ENCODE measurements at places on chromosomes 13 and 19.

DNA sequence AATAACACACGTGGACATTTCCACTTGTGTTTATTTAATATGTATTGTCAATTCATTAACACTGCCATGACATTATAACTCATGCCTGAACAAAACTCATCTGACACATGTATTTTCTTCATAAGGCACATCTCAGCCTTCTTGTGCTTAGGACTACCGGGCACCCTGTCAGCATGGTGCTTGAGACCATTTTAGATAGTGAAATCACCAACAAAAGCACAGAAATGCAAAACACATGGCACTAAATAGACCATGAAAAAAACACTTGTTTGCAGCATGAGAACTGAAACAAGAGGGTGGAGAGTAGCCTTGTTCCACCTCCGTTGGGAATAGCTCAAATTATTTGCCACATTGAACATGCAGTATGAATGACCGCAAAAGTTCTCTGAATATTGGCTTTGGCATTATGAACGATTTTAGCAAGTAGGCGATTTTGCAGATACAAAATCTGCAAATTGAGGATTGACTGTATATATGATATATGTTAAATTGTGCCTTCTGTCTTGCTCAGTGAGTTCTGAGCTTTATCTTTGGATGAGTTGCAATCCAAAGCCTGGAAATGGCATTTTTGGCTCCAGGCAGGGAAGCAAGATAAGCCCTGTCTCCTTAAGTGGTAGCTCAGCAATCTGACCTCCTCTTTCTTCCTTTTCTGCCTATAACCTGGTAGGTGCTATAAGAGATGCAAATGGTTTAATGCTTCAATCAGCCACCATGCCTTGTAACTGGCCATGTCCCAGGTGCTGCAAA lies 328.2 kb downstream of the HS6ST3 start:
- no peak for DNase-seq

DNA sequence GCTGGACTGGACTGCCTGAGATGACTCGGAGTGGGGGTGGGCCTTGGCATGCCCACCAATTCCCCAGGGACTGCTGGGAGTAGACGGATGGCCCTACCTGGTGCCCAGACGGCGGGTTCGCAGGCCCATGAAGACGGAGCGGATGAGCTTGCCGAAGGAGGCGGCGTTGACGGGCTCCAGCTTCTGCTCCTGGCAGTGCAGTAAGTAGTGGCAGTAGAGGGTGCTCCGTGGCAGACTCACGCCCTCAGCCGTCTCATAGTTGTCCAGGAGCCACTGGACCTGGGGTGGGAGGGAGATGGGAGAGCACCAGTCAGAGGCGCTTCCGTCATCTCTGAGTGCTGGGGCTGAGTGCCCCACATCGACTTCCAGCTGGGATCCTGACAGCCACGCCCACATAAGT lies 17.6 kb downstream of the DCAF15 start:
- DNase-seq = no peak

- no peak for DNase-seq
Measured at GRCh38 chr19:36821758-36822157, 16.4 kb downstream of the ZNF790 start.

- DNase-seq = no peak
Measured at GRCh38 chr13:77048681-77049080, 21.7 kb upstream of the FBXL3 start.

DNA sequence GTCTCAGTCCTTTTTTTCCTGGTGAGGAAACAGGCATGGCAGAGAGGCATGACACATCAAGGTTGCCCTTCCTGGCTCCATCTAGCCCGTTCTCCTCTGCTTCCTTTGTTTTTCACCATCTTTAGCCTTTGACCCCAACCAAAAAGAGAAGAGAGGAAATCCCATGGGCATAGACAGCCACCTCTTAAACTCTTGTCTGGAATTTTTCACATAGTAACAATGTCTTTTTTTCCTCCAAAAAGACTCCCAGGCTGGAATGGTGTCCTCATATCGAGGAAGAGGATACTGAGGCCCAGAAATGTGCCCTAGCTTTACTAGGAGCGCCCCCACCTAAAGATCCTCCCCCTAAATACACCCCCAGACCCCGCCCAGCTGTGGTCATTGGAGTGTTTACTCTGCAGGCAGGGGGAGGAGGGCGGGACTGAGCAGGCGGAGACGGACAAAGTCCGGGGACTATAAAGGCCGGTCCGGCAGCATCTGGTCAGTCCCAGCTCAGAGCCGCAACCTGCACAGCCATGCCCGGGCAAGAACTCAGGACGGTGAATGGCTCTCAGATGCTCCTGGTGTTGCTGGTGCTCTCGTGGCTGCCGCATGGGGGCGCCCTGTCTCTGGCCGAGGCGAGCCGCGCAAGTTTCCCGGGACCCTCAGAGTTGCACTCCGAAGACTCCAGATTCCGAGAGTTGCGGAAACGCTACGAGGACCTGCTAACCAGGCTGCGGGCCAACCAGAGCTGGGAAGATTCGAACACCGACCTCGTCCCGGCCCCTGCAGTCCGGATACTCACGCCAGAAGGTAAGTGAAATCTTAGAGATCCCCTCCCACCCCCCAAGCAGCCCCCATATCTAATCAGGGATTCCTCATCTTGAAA lies at the start of gene GDF15:
GDF15 (plus strand) TSS at position 484 of the 868 bp plus-strand sequence; CDS start at position 516, 32 bp downstream.
- DNase-seq = no peak

DNA sequence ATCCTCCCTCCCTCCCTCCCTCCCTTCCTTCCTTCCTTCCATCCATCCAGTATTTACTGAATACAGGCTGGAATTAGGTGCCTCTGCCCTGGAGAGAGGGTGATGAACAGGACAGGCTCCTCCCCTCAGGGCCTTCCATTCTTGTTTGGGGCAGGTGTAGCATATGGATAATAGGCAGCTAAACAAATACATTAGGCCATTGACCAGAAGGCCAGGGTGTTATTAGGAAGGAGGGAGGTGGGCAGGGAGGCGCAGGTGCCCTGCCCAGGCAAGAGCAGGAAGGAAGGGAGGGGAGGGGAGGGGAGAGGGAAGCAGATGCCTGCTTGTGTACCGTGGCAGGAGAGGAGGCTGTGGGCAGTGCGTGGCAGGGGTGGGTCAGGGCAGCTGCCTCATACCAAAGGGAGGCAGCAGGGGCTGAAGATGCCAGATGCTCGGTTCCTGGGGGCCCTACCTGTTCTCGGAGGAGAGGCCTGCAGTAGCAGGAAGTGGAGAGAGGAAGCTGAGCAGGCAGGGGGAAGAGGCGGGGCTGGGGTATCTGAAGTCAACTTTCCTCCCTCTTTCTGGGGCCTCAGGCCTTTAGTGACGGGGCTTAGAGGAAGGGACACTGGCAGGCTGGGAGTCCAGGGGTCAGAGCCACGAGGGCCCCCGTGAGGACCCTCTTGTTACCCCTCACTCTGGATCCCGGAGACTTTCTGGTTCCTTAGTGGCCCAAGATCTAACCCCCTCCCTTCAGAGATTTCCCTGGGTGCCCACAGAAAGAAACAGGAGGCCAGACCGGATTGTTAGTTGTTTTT lies at the start of gene RINL:
RINL (minus strand) TSS at position 495 of the 794 bp plus-strand sequence. CDS start 1,533 bp downstream, outside the sequence.
- no peak for DNase-seq

GRCh38 chr19:573519-573825 lies 1.1 kb downstream of the BSG start:
- DNase-seq = no peak

GRCh38 chr19:35775046-35775297 lies 392 bp upstream of the ARHGAP33 start:
- no peak for DNase-seq

DNA sequence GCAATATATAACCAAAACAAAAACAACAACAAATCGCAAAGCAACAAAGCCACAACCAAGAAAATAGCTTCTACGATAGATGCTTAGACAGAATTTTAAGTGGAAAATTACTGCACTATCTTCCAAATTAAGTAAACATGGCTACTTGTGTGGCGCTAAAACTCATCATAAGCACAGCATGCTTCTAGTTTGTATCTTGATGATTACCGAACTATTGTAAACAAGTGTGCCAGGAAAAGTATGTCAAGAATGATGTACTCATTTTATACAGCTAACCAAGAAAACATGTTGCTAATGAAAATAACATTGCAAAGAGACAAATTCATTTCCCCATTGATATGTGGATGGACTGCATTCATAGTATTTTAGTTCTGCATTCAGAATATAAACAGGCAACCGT lies 271.9 kb upstream of the GPC6 start:
- no peak for DNase-seq

GRCh38 chr13:100063333-100063732 lies 25.6 kb upstream of the PCCA start:
- no peak for DNase-seq

- DNase-seq = no peak
Measured at GRCh38 chr13:75194717-75195462, 287.1 kb downstream of the TBC1D4 start.

DNA sequence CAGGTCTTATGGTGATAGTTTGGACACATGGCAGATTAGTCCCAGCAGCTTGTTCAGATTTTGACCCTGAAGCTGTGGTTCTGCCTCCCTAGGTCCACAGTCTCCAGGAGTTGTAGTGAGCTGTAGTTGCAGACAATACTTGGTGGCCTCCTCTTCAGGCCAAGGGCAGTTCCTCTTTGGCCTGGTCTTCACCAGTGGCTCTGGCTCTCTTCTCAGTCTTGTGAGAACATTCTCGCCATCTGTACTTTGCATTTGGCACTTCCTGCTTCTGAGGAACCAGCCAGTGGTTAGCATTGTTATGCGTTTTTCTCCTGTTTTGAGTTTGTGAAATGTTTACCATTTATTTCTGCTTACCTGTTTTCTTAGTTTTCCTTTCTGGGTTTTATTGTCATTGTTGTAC lies 40.7 kb downstream of the PCCA start:
- no peak for DNase-seq

DNA sequence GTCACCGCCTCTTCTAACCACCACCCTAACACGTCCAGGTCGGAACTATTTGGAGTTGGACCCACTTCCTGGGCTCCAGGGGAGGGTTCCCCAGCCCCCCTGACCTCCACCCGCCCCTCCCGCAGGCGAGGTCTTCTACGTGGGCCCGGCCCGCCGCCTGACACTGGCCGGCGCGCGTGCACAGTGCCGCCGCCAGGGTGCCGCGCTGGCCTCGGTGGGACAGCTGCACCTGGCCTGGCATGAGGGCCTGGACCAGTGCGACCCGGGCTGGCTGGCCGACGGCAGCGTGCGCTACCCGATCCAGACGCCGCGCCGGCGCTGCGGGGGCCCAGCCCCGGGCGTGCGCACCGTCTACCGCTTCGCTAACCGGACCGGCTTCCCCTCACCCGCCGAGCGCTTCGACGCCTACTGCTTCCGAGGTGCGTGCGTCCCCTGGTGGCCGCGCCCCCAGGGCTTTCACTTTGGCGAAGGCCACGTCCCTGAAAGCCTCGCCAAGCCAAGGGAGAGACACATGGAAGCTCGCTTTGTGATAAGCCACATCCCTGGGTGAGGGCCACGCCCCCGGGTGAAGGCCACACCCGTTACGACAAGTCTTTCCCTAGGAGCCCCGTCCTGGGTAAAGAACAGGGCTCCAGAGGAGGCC lies 13.2 kb downstream of the NCAN start:
- peak; percentile 46 for DNase-seq

DNA sequence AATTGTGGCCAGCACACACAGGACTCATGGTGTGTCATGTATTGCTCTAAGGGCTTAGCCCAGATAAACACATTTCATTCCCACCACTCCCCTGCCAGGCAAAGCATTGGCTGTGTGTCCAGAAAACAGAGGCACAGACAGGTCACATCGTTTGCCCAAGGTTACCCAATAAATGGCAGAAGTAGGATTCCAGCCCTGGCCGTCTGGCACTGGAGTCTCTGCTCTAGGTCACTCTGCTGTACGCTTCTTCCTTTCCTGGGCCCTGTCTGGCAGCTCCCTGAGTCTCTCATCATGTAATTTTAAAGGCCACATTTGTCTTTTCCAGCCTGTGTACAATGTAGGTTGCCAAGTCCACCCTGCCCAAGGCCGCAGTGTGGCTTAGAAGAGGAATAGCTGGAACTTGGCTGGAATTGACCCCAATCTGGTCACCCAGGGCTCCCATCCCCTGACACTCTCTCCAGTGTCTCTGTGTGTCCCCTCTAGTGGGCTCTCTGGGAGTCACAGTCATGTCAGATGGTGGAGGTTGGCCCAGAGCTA lies 264.5 kb upstream of the TSHZ3 start:
- DNase-seq = no peak

DNA sequence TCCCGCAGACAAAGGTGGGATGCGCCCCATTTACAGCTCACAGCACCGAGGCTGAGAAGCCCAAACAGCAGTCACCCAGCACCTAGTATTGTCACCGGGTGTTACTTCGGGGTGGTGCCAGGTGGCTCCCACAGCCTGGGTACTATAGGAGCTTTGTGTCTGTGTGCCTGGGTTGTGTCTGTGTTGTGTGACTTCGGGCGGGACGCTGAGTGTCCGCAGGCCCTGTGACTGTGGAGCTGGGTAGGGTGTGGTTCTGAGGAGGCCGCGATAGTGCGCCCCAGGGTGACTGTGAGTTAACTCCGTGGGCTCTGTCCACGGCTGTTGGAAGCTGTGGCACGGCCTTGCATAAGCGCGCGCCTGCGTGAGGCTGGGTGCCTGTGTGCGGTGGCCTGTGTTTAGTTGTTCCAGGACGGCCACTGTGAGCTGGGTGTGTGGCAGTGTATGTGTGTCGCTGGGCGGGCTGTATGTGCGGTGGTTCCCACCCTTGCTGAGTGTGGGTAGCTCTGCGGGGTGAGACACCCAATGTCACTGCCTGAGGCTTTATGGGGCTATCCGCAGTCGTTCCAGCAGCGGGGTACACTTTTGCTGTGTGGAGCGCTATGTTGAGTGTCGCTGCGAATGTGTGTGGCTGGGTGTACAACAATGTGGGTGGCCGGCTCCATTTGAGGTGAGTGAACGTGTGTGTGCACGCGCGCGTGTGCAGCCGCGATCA lies 559 bp upstream of the SSBP4 start:
- no peak for DNase-seq

- no peak for DNase-seq
Measured at GRCh38 chr13:65911546-65912193, 1318.5 kb downstream of the PCDH9 start.

DNA sequence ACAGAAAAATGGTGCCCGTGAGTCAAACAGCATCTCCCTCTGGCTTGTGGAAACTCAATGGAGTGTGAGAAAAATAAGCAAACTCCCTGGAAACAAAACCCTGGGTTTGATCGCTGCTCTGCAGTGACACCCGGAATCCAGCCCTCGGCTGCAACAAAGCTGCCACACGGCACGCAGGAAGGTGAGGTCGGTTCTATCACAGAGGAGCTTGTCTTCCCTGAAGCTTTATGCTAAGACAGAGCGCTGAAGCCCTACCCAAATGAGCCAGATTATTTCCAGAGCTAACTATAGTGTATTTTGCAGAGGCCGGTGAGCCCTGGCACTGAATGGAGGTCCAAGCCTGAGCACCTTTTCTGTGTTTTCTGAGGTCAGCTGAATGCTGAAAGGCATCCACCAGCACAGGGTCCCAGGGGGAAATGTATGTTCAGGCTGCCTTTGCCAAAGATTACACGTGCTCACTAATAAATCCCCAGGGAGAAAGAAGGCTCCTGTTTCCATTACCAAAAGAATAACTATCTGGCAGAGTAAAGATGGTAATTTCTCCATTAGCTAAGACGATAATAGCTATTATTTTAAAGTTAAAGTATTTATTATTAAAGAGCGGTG lies 77.8 kb downstream of the TSHZ3 start:
- DNase-seq = no peak

- DNase-seq = no peak
Measured at GRCh38 chr13:95480131-95480545, 72.4 kb upstream of the CLDN10 start.

- no peak for DNase-seq
Measured at GRCh38 chr13:103557878-103558277, 491.7 kb upstream of the SLC10A2 start.

GRCh38 chr19:21586311-21587116 lies 81.1 kb downstream of the ZNF429 start:
- DNase-seq = no peak
